ENCODE measurements at places on chromosomes 7 and 10. TPM values are rescaled to one million over a fixed set of nuclear protein-coding genes. Genes with fewer than 3 reads are reported as not detected.

- DNase-seq = no peak
Measured at GRCh38 chr10:16545116-16545736, 23.5 kb upstream of the C1QL3 start.

GRCh38 chr7:63521-64021 is 128.8 kb upstream of the FAM20C start:
- no peak for DNase-seq

DNA sequence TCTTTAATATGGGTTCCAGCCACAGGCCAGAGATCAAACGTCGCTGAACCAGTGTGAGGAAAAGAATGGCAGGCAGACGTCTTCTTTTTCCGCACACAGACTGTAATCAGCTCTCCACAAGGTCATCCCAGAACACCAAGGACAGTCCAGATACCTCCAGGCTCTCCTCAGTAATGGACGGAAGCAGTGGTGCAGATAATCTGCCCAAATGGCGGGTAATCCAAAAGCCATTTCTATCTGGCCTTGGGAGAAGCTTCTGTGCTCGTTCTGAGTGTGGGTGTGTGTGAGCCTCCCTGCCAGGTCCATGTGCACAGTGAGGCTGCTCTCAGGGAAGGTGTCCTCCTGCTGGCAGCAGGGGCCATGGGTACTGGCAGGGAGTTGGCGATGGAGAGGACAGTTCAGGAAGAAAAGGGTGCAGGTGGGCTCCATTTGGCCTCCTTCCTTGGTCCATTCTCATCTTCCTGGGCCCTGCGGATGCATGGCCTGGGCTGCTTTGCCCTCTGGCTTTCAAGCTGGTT is 15.6 kb upstream of the TEX36 start:
- DNase-seq = no peak

MUC12 gene
- polyA plus RNA-seq = not detected

DPYSL4 gene
- polyA plus RNA-seq = not detected

CACNA2D1 gene
- not detected for polyA plus RNA-seq

ENO4 gene
- not detected for polyA plus RNA-seq

AKR1C8 gene
- polyA plus RNA-seq = not detected

GRCh38 chr7:47725031-47725780 is 143.3 kb upstream of the TNS3 start:
- peak; percentile 88 for DNase-seq

- peak; percentile 85 for DNase-seq
Measured at GRCh38 chr7:151381348-151382078, 28.3 kb downstream of the WDR86 start.

GRM8 gene
- not detected for polyA plus RNA-seq

- DNase-seq = no peak
Measured at GRCh38 chr10:131692176-131692575, 208.6 kb upstream of the PPP2R2D start.

- DNase-seq = no peak
Measured at GRCh38 chr10:124157271-124157681, 63.9 kb upstream of the CHST15 start.

DNA sequence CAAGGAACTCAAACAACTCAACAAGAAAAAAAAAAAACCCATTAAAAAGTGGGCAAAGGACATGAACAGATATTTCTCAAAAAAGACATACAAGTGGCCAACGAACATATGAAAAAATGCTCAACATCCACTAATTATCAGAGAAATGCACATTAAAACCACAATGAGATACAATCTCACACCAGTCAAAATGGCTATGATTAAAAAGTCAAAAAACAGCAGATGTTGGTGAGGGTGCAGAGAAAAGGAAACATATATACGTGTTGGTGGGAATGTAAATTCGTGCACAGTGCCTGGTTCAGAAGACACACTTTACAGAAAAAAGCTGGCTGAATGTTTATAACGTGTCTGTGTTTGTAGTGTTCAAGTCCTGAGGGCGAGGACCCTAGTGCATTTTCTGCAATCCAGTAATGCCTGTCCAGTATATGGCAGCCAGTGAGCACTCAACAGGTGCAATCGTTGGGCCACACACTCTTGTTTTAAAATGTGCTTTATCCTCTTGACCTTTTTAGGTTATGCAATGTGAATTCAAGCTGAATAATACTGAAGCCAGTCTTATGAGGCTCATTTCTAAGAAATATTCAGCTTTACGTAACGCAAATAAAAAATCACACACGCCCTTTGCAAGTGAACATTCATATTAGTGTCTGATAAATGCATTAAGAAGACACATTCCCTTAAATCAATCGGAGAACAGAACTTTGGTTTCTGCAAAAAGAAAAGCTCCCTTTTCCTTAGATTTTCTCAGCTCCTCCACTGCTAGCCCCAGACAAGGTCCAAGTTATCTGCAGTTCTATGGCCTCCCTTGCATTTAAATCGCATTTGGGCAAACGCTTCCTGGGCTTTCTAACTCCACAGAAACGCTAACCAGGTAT is 813 bp upstream of the MTURN start:
- no peak for DNase-seq

OR2A42 gene
- polyA plus RNA-seq = not detected

- no peak for DNase-seq
Measured at GRCh38 chr10:4034907-4035598, 250.0 kb upstream of the KLF6 start.

DNA sequence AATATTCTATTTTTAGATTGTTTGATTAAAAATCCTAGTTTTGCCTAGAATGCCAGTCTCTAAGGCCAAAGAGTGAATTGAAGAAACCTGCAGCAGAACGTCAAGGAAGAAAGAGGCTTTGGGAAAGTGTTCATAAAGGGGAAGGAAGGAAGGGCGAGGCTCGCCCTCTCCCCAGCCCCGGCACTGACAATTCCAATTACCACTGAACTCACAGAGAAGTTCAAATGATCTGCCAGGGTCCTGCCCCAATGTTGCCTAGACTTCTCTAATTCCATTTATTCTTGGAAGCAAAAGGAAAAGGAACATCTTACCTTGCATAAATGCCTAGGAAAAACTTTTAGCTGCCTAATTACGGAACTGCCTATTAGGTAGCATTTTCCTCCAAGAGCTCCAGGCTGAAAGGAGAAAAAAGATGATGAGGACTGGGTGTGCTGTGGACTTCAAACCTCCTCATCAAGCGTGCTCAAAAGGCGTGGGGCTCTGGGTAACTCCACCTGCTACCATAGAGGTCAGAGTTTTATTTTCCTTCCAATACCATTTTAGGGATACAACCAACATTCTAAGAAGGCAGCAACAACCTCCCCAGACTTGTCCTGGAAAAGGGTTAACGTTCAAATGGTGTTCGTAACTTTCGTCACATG is 134.5 kb downstream of the PKD1L1 start:
- DNase-seq = no peak

UPK3B gene
- not detected for polyA plus RNA-seq

DNA sequence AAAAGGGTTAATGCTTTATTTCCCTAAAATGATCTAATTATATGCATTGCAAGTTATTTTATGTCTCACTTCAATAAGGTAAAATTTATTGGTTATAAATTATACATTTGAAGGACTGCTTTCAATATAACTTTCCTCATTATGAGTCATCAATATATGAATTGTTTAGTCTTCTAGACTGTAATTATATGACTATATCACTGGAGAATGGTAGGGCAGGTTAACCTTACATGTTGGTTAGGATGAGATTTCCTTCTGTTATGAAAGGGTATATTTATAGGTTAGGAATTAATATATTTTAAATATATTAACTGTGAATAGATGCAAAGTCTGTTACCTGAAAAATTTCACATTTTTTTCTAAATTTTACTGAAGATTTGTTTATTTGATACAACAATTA is 406.4 kb upstream of the ETV1 start:
- DNase-seq = no peak

GRCh38 chr10:31034098-31034909 is 2.6 kb upstream of the ZNF438 start:
- DNase-seq = no peak

DNA sequence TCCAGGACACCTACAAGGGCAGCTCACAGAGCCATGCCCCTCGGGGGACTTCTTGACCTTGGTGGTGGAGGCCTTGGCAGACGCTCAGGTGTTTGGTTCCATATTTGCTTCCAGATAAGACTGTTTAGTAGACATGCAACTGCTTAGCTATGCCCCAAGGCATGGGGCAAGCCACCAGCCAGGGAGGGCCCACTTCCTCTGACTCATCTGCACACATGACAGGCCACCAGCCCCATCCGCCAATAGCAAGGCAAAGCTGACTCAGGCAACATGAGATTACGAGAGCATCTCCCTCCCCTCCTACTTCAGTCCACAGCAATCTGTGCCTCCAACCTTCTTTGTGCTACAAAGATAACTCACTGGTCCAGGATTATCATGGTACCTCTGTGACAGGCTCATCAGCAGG is 54.9 kb downstream of the KCNMA1 start:
- DNase-seq = no peak

GRCh38 chr7:20730611-20731010 is 56.1 kb downstream of the SP8 start:
- DNase-seq = no peak

DNA sequence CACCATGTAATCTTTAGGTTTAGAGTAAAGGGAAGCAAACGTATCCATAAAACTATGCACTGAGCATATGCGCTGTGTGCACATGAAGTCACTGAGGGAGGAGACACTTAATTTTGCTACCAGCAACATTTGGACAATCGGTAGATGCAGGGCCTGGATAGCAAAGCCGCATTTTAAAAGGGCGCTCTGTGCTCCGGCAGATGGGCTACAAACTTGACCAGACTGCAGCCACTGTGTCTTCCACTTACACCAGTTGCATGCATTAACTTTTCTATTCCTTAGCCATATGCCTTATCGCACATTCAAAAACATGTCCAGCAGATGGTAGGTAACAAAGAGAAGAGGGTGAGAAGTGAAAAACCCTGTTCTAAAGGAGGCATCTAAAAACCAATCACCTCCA is 18.3 kb downstream of the FAM171A1 start:
- DNase-seq = no peak

- no peak for DNase-seq
Measured at GRCh38 chr7:83469491-83469890, 179.4 kb downstream of the SEMA3E start.

All from naive B cell (primary cell).